ENCODE measurements at places on chromosomes 13 and 19.

DNA sequence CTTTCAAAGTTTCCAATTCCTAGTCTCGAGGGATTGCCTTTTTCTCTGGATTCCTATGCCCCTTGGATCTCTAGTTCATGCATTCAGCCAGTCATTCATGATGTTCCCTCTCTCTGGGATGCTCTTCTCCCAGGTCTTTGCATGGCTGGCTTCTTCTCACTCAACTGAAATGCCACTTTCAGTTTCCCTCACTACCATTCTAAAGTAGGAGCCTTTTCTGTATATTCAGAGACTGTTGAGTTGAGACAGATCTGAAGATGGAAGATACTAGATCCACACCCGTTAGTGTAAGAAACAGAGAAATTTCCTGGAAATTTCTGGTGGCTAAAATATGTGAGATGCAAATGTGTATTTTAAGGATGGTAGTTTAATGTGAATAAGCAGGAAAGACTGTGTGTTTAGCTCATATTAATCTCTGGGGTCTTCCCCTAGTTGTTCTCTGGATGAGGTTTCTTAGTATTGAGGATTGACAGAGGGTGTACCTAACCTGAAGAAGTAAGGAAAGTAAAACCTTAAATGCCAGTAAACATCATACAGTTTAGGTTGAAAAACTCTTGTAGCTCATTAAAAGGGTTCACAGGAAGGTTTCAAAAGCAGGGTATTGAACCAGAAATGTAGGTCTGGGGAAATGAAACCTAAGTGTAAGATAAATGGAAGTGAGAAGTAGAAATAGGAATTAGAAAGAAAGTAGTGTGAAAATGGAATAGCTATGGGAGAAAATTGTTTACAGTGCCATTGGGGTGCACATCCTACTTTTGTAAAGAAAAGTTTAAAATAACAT lies 331.3 kb downstream of the NDFIP2 start:
- DNase-seq: no peak

DNA sequence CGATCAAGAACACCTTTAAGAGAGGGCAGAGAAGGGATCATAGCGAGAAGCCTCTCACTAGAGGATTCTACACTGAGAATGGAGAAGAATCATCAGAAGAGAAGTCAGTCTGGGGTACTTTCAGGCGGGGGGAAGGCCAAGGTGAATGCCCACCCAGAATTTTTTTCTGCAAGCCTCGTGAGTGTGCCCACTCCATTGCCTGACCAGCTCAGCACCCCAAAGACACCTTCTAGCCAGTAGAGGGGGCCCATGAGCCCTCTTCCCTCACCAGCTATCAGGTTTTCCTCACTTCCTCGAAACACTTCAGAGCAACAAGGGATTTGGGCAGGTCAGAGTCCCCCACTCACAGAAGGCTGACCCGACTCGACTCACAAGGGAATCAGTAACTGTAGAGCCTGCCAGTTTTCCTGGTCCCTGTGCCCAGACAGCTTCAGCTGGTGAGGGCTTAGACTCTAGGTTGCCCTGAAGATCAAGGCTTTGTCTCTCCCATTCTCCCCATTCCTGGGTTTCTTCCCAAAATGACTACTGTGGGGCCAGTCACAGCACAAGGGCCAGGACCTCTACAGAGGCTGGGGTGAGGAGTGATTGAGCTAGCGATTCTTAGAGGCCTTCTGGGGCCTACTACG lies 18.4 kb downstream of the NLRP13 start:
- DNase-seq: no peak

- DNase-seq: no peak
Measured at GRCh38 chr13:24148414-24149235, 11.9 kb upstream of the SPATA13 start.

DNA sequence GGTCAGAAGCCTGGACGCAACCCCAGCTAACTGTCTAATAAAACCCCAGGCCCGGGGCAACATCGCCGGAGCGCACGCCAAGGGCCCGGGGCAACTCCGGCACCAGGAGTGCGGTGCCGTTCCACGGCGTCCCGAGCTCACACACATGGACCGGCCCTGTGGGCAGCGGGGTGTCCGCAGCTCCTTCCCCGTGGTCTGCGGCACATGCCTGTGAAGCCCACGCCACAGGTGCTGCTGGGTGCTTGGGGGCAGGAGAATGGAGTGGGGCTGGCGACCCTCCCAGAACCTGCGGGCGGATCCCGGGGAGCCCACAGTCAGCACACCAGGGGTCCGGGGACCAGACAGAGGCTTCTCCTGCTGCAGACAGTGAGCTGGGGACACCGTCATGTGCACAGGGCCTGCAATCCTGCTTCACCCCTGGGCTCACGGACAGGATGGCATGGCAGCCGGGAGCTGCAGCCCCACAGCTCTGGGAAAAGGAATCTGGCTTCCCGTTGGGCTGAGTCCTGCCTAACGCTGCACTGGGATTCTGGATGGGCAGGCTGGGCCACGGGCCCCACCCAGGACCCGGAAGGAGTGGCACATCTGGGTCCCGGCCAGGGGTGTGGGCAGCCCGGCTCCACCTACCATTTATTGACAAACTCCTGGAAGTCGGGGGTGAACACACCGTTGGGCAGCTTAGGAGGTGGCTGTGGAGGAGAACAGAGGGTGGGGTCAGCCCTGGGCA lies 28.2 kb upstream of the ZBTB7A start:
- DNase-seq: no peak

Data from ecto neural progenitor cell (in vitro differentiated cells).